CD4-positive, alpha-beta T cell treated with Interleukin-2 at 100 ng/mL for 4 hours (primary cell): ENCODE measurements at places on chromosomes 11 and 22.

DNA sequence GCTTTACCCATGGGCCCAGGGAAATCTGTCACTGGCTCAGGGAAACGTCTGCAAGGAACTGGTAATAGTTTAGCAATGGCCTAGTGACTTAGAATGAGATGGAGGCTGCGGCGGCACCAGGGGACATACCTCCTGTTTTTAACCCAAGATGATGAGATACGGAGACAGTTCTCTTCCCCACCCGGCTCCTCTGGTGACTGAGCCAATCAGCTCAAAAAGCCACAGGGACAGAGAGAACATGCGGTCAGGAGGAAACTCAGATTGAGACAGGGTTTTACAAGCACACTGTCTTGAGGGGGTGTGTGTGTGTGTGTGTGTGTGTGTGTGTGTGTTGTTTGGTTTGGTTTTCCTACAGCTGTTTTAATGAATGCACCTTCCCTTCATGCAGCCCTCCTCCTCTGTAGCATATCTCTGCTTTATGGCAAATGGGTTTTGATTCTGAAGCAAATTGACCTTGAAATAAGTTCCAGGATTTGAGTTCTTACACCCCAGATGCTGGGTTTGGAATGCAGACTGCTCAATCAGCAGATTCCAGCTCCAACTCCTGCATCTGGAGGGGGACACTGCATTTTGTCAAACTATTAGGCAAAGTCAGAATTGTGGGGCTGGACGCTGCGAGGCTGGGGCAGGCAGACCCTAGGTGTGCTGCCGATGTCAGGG, 246.2 kb downstream of the NTM start:
- DNase-seq: no peak

- DNase-seq: no peak
These were observed 76.7 kb upstream of the BLID start for GRCh38 chr11:122192634-122193255.

- no peak for DNase-seq
These were observed 277.4 kb upstream of the NARS2 start for GRCh38 chr11:78851878-78852586.

- DNase-seq: no peak
These were observed 29.9 kb downstream of the GUCY1A2 start for GRCh38 chr11:106988151-106989077.

GRCh38 chr11:35168671-35169070, 29.7 kb downstream of the CD44 start:
- DNase-seq: no peak
